ENCODE measurements at places on chromosomes 12 and 14.

DNA sequence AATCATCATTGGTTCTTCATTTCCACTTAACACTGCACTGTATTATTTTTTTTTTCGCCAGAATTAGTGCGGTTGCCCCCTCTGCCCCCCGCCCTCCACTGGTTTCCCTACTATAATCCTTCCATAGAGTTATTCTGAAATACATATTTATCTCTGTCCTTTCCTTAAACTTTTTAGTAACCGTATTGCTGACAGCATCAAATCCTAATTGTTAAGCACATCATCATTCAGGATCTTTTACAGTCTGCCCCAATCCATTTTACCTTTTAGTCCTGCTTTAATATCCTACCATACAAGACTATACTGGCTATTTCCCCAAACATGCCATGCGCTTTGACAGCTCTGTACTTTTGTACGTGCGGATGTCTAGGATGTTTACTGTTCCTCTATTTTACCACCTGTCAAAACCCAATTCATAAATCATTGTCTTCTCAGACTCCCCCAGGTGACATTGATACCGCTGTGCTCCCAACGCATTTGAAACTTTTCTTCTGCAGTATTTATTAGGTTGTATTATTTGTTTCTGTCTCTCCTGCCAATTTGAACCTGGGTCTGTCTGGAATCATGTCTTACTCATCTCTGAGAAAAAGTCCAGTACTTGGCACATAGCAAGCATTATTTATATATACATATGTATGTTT is 1.0 kb downstream of the FGFR1OP2 start:
- no peak for DNase-seq

- DNase-seq, result no peak
These were observed 4.4 kb downstream of the EDDM3B start for GRCh38 chr14:20772650-20773049.

DNA sequence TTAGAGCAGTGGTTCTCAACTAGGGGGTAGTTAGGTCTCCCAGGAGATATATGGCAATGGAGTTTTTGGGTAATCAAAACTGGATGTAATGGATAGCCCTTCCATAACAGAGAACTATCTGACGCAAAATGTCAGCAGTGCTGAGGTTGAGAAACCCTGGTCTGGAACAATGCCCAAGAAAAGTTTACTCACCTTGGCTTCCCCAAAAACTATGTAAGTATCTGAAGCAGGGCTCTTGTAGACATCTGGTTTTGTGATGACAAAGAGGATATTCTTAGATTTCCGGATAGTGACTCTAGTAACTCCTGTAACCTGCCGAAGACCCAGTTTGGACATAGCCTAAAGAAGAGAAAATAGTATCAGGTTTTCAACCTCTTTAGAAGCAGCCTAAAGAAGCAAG is 11.8 kb downstream of the NACA start:
- no peak for DNase-seq

- DNase-seq, result no peak
These were observed 831.5 kb downstream of the GALC start for GRCh38 chr14:87161502-87161901.

DNA sequence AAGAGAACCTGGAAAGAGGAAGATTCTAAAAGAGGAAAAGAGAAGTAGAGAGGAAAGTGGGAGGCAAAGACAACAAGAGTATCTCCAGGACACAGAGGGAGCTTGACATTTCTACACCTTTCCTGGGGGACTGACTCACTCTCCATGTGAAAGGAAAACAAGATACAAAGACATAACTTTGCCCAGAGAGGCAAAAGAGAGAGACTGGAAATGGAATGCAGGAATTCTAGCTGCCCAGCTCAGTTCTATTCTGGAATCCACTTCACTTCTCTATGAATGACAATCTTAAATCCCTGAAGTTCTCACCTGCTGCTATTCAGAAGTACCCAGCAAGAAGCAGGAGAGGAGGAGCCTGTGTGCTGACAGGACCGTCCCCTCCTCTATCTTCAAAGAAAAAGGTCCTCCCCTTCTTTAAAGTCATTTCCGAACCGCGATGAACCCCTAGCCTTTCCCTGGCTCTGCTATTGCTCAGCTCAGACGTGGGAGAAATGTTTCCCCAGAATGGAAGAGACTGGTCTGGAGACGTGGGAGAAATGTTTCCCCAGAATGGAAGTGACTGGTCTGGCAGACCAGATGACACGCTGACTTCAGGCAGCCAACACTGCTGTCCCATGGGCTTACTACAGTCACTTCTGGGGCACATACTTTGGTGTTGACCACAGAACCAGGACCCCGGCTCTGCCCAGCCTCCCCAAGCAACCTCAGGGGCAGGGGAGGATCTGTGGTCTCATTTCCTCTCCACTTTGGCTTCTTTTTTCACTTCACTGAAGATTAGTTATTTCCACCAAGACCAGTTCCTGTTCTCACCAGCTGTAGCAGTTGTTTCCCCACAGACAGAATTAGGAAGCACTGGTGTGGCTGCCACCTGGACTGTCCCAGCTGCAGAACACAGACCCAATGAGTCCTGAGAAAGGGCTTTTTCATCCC is 8.3 kb downstream of the FMNL3 start:
- no peak for DNase-seq

DNA sequence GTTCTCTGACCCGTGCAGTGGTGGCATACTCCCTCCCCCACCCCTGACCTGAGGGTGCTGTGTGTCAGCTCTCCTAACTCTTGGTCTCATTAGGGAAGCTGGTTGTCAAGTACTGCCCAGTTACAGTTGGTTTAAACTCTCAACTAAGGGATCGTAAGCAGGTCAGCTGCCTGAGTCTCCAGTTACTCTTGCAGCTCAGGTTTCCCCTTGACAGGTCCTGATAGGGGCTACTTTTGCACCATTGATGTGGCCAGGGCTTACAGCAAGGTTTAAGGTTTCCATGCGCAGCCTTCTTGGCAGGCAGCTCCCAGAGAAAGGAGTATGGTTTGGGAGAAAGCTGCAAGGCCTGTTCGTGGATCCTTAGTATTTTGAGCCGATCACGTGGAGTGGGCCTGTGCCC is 74.5 kb downstream of the ETV6 start:
- DNase-seq, result no peak

DNA sequence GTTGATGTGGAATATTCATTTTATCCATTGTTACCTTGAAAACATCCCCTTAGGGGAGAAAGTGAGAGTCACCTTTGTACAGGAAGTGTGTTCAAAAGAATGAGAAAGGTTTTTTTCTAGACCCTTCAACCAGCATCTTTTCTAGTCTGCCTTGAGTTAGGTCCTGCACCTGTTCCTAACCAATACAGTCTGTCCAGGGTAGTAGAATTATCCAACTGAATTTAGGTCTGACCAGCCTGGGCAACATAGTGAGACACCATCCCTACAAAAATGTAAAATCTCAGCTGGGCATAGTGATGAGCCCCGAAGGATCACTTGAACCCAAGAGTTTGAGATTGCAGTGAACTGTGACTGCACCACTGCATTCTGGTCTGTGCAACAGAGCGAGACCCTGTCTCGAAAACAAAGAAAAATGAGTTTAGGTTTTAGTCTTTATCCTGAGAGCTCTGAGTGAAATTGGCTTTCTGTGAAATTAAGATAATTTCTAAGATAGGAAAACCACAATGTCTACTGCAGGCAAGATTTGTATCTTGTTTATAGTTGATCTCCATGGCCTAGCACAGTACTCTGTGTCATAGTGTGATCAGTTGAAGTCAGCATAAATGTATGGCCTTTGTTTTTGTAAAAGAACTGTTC is 25.2 kb downstream of the ARHGAP5 start:
- no peak for DNase-seq

DNA sequence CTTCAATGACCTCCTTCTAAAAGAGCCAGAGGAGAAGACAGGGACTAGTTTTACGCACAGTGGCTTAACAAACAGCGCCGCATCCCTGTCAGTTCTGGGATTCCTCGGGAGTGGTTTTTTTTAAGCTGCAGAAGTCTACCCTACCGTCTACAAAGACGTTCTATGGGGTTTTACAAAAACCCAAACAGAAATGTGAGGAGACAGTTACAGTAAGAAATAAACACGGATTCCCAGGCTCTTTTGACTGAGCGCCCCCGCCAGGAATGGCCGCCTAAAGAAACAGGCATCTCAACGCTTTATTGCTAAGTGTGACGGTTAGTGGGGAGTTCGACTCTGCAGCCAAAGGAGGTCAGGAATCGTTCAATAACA is 484 bp downstream of the ALKBH1 start:
- peak; percentile 12 for DNase-seq

DNA sequence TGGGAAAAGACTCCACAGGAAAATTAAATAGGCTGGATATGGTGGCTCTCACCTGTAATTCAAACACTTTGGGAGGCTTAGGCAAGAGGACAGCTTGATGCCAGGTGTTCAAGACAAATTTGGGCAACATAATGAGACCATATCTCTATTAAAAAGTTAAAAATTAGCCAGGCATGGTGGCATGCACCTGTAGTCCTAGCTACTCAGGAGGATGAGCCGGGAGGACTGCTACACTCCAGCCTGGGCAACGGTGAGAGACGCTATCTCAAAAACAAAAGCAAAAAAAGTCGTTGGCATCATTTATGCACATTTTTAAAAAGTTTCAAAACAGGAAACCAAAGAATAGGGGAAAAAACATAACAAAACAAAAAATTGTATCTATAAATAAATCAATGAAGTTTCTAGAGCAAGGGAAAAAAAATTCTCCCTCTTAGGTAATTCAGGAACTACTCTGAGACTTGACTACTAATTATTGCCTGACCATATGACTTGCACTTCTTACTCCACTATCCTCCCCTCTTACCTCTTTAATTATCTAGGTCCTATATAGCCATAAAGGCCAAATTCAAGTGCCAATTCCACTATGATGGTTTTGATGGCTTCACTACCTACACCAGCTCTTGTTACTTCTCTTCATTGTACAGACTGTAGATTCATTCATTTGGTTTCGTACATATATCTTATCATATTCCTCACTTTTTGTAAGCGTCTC is 1.6 kb downstream of the METTL3 start:
- DNase-seq, result no peak

- no peak for DNase-seq
These were observed 24.8 kb downstream of the ALDH2 start for GRCh38 chr12:111791507-111791906.

GRCh38 chr14:23865502-23865901 is 88.1 kb upstream of the DHRS4 start:
- no peak for DNase-seq

DNA sequence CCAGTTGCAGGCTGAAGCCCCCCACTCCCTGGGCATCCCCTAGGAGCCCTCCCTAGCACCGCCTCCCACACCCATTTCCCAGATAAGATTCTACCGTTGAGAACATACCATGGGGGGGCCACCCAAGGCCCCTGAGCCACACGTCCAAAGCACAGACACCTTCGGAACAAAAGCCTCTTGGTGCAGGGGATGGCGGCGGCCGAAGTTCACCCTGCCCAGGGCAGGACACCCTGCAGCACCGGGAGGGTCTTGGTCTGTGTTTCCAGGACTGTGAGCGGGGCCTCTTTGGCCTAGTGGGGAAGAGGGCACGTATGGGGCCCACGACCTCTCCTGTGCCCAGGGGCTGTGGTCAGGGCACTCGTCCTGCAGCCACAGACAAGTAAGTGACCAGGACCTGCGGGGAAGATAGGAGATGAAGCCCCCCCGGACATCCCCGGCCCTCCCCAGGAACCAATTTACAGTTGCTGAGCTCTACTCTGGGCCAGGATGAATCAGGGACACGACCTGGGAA is 154.3 kb upstream of the C14orf180 start:
- DNase-seq, result no peak

DNA sequence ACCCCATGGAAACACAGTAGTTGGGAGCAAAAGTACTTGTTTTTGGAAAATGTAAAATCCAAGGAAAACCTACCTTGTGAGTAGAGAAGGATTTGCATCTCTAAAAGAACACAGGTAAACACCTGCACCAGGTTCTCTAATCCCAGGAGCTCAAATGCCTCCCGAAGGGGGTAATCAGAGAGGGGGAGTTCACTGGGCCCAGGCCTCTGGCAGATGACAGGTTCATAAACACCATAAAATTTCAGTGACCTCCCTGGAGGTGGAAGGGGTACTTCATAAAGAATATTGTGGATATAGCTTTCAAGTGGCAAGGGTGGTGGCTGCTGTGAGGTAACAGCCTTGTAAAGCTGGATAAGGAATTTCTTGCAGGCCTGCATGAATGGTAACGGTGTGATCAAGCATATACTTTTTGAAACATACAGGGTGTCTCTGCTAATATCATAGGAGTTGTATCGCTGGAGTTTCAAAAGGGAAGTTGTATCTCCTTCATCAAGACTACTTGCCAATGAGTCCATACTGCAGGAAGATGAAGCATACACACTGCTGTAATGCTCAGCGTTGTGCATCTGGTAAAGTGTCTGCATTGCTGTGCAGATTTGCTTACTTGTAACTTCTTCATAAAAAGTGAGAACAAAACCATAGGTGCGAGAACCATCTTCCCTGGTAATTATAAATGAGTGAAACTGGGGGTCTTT is 111.3 kb downstream of the DENND5B start:
- no peak for DNase-seq

DNA sequence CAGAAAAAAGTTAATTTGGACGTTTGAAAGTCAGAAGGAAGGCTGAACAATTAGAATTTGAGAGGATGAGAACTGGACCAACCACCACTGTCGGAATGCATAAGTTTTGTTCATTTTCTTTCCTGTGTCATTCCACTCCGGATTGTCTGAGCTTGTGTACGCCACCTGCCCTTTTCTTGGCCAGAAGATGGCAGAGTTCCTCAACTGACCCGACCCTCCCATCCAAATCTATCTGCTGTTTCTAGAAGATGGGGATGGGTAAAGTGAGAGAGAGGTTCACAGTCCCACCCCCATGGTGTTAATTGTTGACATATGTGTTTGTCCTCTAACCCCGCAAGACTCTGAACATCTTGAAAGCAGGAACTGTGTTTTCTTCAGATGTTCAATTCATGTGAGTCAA is 388.0 kb downstream of the VRK1 start:
- DNase-seq, result no peak

GRCh38 chr14:51228890-51229289 is 11.2 kb upstream of the TMX1 start:
- peak; percentile 64 for DNase-seq

DNA sequence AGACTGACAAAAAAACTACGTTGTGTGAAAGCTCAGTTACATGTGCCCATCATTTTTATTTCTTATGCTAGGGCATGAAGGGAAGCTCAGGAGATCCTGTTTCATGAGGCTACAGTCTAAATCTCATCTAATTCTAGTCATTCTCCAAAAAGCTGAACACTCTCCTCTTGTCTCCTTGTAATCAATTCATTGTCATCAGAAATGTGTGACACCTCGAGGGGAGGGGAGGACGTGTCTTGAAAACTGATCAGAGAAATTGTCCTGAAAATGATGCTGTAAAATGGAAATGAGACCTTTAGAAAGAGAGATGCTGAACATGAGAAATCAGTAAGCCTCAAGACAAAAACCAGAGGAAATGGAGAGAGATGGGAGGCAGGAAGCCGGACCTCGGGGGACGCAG is 103.4 kb downstream of the DAD1 start:
- no peak for DNase-seq
